ENCODE measurements at places on chromosomes 7 and 10.

DNA sequence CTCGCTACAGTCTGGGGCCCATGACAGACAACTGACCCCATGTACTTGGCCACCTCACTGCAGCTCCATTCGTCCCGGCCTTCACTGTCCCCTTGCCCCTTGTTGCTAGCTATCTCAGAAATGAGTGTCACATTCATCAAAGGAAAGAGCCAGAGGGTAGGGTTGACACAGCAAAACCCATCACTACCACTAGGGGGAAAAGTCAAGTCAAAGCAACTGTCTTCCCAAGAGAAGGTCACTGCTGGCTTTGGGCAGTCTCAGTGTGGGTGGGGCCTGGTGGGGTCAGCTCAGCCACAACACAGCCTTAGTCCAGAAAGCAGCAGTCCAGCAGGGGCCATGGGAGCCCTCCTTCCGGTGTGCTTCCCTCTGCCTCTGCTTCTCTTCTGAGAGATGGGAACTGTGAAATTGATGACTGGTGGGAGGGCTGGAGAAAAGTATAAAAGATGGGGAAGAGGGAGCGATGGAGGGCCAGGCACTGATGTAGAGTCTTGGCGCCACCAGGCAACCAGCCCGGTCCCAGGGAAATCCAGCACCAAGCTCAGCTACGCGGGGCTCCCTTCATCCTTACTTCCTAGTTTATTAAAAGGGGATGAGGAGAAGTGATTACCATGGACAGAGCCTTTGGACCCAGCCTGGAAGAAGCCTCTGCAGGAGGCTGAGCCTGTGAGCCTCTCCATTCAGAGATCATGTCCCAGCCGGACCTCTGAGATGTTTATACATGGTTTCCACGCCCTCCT is 58.0 kb downstream of the PLXNA4 start:
- DNase-seq, result no peak

- DNase-seq, result no peak
Measured at GRCh38 chr10:51789903-51790302, 90.5 kb upstream of the CSTF2T start.

- DNase-seq, result peak; percentile 50
Measured at GRCh38 chr10:110556969-110557601, 10.4 kb upstream of the SMC3 start.

DNA sequence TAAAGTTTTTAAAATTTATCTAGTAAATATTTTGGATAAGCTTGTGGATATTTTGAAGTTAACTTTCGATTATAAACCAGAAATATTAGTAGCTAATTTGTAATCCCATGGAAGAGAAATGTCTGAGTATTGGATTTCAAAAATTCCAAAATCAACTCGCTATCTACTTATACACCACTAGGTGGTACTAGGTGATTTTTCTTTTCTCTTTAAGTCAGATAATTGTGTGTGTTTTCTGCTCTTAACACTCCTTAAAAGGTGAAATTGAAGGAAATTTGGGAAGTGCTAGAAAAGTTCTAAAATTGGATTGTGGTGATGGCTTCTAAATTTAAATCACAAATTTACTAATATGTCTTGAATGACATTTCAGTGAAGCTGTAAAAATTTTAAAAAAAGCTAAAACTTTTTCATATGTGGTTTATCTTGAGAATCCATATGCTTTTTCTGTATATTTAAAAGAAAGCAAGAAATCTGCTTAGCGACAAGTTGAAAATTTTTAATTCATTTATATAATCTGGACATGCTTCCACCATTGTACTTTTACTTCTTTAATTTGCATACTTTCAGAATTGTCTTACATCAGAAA is 90.2 kb downstream of the IPMK start:
- no peak for DNase-seq

- no peak for DNase-seq
Measured at GRCh38 chr7:51593628-51594027, 277.0 kb upstream of the COBL start.

- DNase-seq, result no peak
Measured at GRCh38 chr7:122951006-122951405, 44.5 kb downstream of the TAS2R16 start.

All from central memory CD8-positive, alpha-beta T cell (primary cell).